ENCODE measurements at places on chromosomes 13 and 19. TPM values are rescaled to one million over a fixed set of nuclear protein-coding genes. Genes with fewer than 3 reads are reported as not detected.

PRR22 gene
- 8.9 TPM for total RNA-seq

PNPLA6 gene
- total RNA-seq: 116 TPM

RCBTB1 gene
- total RNA-seq: 23.4 TPM

PLEKHF1 gene
- total RNA-seq: 18.0 TPM

GPR12 gene
- total RNA-seq: not detected

PSG11 gene
- total RNA-seq: not detected

CGB2 gene
- total RNA-seq: not detected

VSTM1 gene
- not detected for total RNA-seq

NHLRC3 gene
- 36.2 TPM for total RNA-seq

HCST gene
- 87.7 TPM for total RNA-seq

PDS5B gene
- total RNA-seq: 71.6 TPM

ERF gene
- 47.3 TPM for total RNA-seq

PNMA8A gene
- 3.0 TPM for total RNA-seq

C13orf42 gene
- total RNA-seq: not detected

TINCR gene
- 2.2 TPM for total RNA-seq

SIGLEC14 gene
- total RNA-seq: 0.33 TPM

ZNF844 gene
- total RNA-seq: 34.8 TPM

GRCh38 chr13:34207334-34207733 is 389.4 kb downstream of the RFC3 start:
- DNase-seq: no peak

- no peak for DNase-seq
These were observed 14.6 kb downstream of the RAB3D start for GRCh38 chr19:11324748-11325389.

GRCh38 chr19:15259907-15260306 is 27.7 kb upstream of the EPHX3 start:
- DNase-seq: no peak

DNA sequence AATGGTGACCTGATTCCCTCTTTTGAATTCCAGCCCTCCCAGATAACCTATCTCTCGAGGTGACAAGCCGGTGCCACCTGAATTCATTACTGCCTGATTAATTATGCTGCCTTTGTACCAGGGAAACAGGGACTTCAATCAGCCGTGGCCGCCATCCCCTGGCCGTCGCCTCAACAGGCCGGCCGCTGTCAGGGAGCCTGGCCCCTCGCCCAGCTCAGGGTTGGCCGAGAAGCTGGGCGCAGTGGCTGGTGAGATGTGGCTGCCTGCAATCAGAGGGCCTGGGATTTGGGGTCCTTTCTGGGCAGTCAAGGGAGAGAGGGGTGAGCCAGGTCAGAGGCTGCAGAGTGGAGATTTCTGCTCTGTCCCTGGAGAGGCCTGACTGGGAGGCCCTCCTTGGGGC is 91.2 kb downstream of the KCTD15 start:
- DNase-seq: no peak

DNA sequence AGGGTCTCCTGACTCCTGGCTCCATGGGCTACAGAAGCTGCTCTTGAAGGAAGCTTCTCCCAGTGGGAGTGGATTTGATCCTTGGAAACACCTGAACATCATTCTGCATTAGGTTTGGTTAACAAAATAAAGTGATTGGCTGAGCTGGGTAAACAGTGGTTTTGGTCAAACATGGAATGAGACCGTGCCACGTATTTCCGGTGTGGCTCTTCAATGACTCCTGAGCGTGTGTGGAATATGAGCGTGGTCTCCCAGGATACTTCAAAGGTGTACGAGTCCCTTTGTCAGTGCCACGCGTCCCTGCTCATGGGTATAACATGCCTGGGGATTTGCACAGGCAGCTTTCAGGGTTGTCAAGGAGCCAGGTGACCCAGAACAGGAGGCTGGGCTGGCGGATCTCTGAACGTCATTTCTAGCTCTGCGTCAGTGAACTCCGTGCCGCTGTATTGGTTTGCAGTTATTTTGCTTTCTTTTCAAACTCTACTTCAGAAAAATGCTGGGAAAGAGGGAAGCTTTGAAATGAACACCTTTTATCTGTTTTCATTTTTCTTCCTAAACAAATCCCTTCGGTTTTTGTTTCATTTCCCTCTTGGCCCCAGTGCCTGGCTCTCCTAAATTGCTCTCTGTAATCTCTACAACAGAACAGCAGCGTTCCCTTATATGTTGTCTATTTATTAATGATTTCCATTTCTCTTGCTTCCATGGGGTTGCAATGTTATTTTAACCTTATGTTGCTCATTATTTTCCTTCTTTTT is 26.3 kb upstream of the GJB6 start:
- no peak for DNase-seq

GRCh38 chr19:41233748-41234240 is 14.8 kb downstream of the AXL start:
- DNase-seq: no peak

- DNase-seq: no peak
These were observed 45.1 kb downstream of the NFIX start for GRCh38 chr19:13040232-13040947.

- no peak for DNase-seq
These were observed 97.8 kb downstream of the RNF17 start for GRCh38 chr13:24861617-24862362.

DNA sequence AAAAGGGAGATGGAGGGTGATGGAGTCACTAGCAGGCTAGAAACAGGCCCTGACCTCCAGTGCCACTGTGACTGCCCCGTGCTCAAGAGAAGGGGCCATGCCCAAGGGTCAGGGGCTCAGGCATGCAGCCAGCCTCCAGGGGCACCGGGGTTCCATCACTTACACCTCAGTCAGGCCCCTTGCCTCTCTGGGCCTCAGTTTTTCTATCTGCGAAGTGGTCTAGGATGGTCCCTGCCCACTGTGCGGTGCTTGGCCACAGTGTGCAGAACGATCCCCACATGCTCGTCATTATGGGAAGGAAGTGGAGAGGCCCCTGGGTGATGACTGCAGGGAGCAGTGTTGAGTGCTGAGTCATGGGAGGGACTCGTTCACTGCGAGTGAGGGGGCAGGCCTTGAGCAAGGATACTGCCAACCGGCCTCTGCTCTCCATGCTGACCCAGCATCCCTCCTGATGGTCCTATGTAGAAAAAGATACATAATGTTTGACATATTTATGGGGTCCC is 23.1 kb downstream of the TMED1 start:
- no peak for DNase-seq

- no peak for DNase-seq
These were observed 31.9 kb upstream of the FLT1 start for GRCh38 chr13:28526876-28527275.

- DNase-seq: no peak
These were observed 9.6 kb downstream of the CPT1C start for GRCh38 chr19:49700563-49700962.

DNA sequence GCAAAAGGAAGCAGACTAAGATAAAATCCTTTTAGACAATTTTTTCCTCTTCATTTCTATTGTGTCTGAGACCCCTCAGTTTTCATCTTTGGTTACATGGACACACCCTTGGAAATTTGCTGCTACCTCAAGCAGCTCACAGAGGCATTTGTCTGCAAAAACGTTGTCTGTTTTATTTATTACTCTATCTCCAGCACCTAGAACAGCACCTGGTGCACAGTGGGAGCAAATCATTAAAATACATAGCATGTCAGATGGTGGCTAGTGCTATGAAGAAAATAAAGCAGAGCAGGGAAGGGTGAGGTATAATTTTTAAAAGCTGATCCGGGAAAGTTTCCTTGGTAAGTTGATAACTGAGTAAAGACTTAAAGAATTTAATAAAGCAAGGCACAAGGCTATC is 14.3 kb upstream of the FAM124A start:
- no peak for DNase-seq

DNA sequence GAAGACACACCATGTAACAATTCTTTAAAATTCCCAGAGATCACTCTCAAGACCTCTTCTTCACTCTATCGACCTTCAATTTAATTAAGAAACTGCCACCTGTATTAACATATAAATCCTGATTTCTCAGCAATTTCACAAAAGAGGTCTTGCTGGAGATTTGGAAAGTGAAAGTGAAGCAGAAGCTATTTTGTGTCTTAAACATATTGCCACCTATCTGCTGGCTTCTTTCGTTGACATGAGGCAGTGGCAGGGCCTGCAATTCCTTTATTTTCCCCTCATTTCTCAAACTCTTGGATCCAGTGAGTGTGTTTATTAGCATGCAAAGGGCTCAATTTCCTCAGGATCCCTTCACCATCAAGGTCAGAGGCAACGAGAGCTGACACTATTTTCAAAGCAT is 780.2 kb upstream of the SLITRK1 start:
- DNase-seq: no peak

DNA sequence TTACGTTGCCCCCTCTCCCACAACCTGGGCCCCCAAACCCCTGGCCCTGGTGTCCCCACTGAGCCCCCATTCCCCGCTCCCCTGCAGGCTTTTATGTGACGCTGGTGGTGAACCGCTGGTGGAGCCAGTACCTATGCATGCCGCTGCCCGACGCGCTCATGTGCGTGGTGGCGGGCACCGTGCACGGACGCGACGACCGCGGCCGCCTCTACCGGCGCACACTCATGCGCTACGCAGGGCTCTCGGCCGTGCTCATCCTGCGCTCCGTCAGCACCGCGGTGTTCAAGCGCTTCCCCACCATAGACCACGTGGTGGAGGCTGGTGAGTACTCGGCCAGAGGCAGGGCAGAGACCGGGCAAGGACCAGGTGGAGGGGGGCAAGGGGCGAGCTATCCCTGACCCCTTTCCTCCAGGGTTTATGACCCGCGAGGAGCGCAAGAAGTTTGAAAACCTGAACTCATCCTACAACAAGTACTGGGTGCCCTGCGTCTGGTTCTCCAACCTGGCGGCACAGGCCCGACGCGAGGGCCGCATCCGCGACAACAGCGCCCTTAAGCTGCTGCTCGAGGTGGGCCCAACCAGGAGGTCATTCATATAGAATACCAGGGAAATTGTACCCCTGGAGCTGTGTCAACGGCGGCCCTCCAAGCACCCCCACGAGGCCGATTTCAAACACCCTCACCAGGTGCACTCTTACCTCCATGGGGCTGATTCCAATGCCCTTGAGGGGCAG is 3.0 kb downstream of the BEST2 start:
- no peak for DNase-seq

GRCh38 chr19:35134601-35135242 is at the start of gene LGI4:
TSS of gene LGI4 (minus strand) at chr19:35135059. CDS start at chr19:35134680, 379 bp downstream.
- DNase-seq: no peak

- no peak for DNase-seq
These were observed 4.3 kb downstream of the NDFIP2 start for GRCh38 chr13:79485014-79485811.

- no peak for DNase-seq
These were observed 23.3 kb upstream of the SPART start for GRCh38 chr13:36369268-36370107.

DNA sequence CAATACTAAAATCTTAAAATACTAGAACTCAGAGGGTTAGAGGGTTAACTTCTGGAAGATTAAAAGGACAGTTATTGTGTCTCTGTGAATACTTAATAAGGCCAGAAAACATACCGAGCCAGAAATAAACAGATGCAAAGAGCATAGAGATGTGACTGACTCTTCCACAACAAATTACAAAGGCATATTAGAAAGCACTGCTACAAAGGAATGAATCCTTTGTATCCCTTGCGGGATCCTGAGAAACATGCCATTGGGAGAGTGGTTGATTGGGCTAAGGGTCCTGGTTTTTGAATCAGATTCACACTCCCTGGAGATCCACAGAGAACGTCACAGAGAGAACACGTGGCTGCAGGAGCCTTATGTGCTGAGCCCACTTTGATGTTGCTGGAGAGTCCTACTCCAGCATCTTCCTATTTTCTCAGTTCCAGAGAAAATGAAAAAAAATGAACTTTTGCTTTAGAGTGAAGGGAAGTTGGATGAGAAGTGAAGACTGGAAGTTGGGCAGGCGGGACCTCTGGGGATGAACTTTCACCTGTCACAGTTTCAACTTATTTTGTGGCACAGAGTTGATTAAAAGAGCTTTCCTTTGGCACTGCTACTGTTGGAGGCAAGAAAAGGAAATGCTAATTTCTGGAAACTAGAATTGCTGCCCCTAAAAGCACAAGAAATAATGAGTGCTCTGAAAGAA is 309.9 kb downstream of the DCT start:
- no peak for DNase-seq

- no peak for DNase-seq
These were observed 1199.3 kb downstream of the PCDH17 start for GRCh38 chr13:58830841-58831240.

Measured in naive thymus-derived CD8-positive, alpha-beta T cell (primary cell).